Effector CD8-positive, alpha-beta T cell (primary cell): ENCODE measurements at places on chromosomes 5 and 9.

DNA sequence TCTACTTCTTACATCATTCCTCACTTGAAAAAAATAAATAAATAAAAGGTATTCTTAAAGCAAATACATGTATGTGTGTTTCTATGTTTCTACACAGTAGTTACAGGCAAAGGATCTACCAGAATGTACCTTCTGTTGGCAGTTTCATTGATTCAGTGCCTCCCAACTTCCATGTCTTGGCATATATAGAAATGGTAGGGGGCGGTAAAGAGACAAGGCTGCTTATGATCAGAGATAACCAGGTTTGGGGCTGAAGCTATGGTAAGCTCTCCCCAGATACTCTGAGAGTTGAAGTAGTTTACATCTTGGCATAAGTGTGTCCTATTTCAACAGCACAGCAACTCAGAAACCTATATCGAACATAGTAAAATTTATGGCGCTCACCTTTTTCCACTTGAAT, 1075.4 kb upstream of the C9orf72 start:
- DNase-seq = no peak

GRCh38 chr5:140142246-140142645, 16.5 kb downstream of the IGIP start:
- DNase-seq = no peak

DNA sequence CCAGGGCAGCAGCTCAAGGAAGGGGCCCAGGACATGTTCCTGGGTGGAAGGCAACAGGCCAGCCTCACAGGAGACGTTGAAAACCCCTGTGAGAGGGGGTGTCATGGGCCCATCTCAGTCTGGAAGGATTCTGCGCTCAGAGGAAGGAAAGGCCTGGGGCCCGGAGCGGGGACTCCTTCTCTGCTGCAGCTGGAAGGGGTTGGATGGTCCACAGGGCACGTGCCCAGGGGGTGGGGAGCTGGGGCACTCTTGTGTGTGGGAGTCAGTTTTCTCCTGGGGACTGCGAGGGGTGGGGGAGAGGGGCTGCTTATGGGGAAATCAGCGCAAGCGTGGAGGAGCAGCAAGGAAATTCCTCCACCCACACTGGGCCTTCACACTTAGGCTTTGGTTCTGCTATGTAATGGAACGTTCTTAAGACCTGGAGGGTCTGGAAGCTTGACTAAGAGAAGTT, 2.9 kb upstream of the LPCAT1 start:
- no peak for DNase-seq

DNA sequence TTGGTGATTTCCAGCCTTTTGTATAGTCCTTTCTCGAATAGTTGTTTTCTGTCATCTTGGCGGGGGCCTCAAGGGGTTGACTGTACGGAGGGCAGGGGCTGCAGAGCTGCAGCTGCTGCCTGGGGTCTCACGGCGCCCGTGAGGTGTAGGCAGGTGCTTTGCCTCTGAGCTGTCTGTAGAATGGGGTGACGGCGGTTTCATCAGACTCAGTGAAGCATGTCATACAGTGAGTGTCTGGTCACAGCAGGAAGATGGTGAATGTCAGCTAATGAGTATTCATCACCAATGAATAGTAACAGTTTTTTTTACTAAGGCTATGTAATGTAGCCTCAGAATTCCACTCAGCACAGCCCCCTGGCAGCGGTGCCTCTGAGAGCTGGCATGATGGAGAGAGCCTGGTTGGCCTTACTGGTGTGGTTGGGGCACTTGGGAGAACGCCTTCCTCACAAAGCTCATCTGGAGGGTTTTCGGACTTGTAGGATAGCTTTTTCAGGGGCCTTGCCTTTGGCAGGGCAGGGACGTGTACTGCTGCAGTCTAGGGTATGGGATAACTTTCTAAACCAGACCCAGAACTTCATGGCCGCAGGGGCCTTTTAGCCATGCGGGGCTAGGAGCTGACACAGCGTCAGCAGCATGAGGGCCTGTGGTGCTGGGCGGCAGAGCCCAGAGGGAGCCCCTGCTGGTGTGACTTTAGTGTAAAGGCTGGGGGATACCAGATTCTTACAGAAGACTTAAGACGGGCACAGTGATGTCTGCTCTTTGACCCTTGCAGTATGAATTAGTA, 15.0 kb downstream of the TENT4A start:
- DNase-seq = no peak

DNA sequence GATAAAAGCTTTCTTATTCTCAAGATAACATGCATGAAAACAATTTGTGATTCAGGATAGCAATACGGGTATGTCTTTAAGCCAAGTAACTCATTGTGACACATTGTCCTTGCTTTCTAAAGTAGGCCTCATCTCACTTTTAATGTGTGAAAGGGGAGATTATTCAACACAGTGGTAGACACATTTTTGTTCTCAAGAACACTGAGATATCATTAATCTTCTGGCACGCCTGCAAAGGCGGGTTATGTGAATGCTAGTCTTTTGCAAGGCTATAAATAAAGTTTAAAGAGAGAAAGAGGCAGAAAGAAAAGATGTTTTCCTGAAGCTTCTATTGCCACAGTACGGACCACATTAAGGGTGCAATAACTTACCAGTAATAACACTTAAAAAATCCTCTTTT, 181.8 kb upstream of the MEF2C start:
- DNase-seq = no peak

GRCh38 chr9:94082553-94082952, 1.7 kb upstream of the PTPDC1 start:
- DNase-seq = no peak

DNA sequence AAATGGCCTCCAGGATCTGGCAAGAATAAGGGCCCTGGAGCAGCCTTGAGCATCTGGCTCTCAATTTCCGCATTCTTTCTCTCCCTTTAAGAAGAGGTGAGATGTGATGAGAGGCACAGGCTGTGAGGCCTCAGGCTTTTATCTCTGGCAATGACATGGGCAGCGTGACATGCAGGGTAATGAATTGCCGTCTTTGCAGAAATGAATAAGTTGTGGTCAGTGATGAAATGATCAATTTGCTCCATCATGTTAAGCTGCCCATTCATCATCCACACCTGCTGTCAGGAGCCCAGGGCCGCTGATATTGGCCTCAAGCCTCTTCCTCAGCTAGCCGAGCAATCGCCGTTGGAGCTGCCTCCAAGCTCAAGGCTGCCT, 265.3 kb downstream of the TRIM32 start:
- DNase-seq = no peak

DNA sequence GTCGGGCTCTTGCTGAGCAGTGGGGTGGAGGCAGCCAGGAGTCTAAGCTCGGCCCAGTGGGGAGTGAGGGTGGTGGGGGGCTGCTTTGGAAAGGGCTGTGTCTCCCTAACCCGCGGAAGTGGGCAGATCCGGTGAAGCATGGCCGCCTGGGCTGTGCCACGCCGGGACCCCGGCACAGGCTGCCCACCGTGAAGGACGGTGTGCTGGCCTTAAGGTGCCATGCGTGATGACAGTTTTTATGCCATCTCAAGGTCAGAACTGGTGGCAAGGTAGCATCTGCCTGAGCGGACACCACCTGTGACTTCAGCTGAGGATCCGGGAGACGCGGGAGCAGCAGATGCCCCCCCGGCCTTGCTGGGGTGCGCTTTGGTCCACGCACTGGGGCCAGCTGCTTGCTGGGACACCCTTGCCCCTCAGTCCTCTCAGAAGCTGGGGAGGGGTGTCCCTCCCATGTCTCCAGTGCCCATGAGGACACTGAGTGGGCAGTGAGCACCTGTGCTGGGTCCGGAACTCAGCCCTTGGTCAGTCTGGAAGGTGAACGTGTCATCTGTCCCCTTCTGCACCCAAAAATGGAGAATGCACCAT, 53.9 kb downstream of the AHRR start:
- DNase-seq = no peak

- DNase-seq = peak; percentile 39
These were observed 118.6 kb downstream of the RGS3 start for GRCh38 chr9:113581865-113582697.

DNA sequence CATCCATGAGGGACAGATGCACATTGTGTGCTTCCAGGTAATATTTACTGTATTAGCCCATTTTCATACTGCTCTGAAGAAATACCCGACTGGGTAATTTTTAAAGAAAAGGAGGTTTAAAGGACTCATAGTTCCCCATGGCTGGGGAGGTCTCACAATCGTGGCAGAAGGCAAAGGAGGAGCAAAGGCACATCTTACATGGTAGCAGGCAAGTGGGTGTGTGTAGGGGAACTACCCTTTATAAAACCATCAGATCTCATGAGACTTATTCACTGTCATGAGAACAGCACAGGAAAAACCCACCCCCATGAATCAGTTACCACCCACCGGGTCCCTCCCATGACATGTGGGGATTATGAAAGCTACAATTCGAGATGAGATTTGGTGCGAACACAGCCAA, 148.8 kb upstream of the FBXL17 start:
- no peak for DNase-seq

- no peak for DNase-seq
These were observed 27.7 kb downstream of the WDR36 start for GRCh38 chr5:111119856-111120255.
